NCI-H2081 (cell line): ENCODE measurements at places on chromosomes 3 and 15.

- no peak for DNase-seq
These were observed 40.8 kb upstream of the BHLHE40 start for GRCh38 chr3:4938281-4938982.

- DNase-seq: no peak
These were observed 23.4 kb downstream of the SLC9A9 start for GRCh38 chr3:143824735-143825385.

- DNase-seq: no peak
These were observed 12.2 kb upstream of the MAPK6 start for GRCh38 chr15:52006702-52007340.

GRCh38 chr15:76336254-76337058, at the start of gene ISL2:
TSS of gene ISL2 (plus strand) at chr15:76336773. CDS start at chr15:76336884, 111 bp downstream.
- DNase-seq: peak; percentile 88

- DNase-seq: no peak
These were observed 455.3 kb upstream of the NAALADL2 start for GRCh38 chr3:174403831-174404230.
